Chondrocyte (in vitro differentiated cells): ENCODE measurements at places on chromosomes 7 and 10.

- H3K4me1 ChIP-seq, result peaks cover 55% of the 10 kb centered on the region
- H3K36me3 ChIP-seq, result no peaks in the 10 kb centered on the region
- no peaks in the 10 kb centered on the region for H3K27me3 ChIP-seq
- H3K4me3 ChIP-seq, result no peak overlapping the region
- no peak for DNase-seq
Observed at GRCh38 chr10:30818010-30818660, 188.6 kb upstream of the LYZL2 start.

GRCh38 chr10:76408646-76409045 lies 977.2 kb downstream of the LRMDA start:
- H3K36me3 ChIP-seq, result peaks cover 3% of the 10 kb centered on the region
- no peak overlapping the region for H3K27ac ChIP-seq
- DNase-seq, result no peak
- H3K4me3 ChIP-seq, result no peak overlapping the region

- H3K36me3 ChIP-seq, result peaks cover 2% of the 10 kb centered on the region
- no peak overlapping the region for H3K27ac ChIP-seq
Observed at GRCh38 chr10:75424571-75424970, 6.9 kb upstream of the LRMDA start.

DNA sequence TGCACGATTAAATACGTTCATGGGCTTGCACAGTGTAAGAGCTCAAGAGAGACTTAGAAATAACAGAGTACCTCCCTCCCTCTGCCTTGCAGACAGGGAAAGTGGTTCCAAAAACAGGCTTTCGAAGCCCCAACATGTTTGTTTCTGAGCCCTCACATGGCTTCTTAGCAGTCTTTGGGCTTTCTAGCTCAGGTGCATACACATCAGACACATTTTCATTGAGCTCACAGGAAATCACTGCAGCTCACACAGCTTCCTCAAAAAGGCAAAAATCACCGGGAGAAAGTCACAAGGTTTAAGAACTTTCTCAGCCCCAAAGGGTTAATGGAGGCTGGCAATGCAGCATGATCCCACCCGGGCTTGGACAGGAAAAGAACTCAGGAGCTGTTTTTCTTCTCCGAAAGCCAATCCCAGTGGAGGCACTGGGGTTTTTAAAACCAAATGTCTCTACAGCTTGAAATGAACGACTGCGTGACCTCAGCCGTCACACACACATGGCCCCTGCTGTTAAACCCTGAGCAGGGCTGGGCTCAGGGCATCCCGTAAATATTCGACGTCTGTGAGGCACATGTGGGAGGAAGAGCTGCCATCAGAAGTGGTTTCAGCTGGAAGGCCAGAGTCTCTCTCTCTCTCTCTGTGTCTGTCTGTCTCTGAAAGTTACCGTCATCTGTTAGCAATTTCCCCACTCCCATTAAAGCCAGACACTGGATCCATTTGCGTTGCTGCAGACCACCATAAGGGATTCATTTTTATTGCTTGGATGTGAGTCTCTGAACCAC lies 69.7 kb downstream of the CALML3 start:
- H3K4me3 ChIP-seq, result no peak overlapping the region
- H3K27me3 ChIP-seq, result no peaks in the 10 kb centered on the region
- H3K27ac ChIP-seq, result no peak overlapping the region
- peaks cover 46% of the 10 kb centered on the region for H3K4me1 ChIP-seq

DNA sequence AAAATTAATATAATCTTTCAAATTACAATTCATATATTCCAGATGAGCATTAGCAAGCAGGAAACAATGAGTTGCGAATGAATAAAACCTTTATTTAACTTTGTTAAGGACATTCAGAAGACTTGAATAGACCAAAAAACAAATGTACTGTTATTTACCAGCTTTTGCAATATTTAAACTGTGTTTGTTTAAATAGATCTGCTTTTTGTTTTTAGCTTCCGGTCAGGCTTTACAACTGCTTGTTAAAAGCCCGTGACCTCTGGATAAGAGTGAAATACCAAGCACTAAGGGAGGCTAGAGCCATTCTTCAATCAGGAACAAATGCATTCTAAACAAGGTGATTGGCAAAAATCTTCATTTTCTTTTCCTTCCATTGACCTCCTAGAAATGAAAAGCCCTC lies 184.9 kb upstream of the GNAI1 start:
- no peak overlapping the region for H3K4me3 ChIP-seq
- H3K4me1 ChIP-seq, result no peaks in the 10 kb centered on the region
- H3K27ac ChIP-seq, result no peak overlapping the region
- H3K36me3 ChIP-seq, result no peaks in the 10 kb centered on the region
